ENCODE measurements at places on chromosomes 1 and 21. TPM values are rescaled to one million over a fixed set of nuclear protein-coding genes. Genes with fewer than 3 reads are reported as not detected.

The STMN1 gene
- 46.4 TPM for total RNA-seq

GRCh38 chr1:202954057-202954745, 3.9 kb downstream of the ADIPOR1 start:
- peaks cover 26% of the 10 kb centered on the region for H3K36me3 ChIP-seq
- H3K27ac ChIP-seq: peak overlapping the region; percentile 91
- no peak for DNase-seq
- H3K4me1 ChIP-seq: peaks cover 20% of the 10 kb centered on the region
- no peak overlapping the region for H3K4me3 ChIP-seq

GRCh38 chr1:114758256-114758832, 560 bp upstream of the CSDE1 start:
- no peak for DNase-seq
- H3K36me3 ChIP-seq: no peaks in the 10 kb centered on the region
- H3K27ac ChIP-seq: peak overlapping the region; percentile 95
- peak overlapping the region; percentile 99 for H3K4me3 ChIP-seq
- H3K27me3 ChIP-seq: no peaks in the 10 kb centered on the region

The HAO2 gene
- total RNA-seq: not detected

- no peak overlapping the region for H3K27ac ChIP-seq
- peaks cover 8% of the 10 kb centered on the region for H3K27me3 ChIP-seq
- DNase-seq: no peak
- no peaks in the 10 kb centered on the region for H3K4me1 ChIP-seq
- no peak overlapping the region for H3K4me3 ChIP-seq
- no peaks in the 10 kb centered on the region for H3K36me3 ChIP-seq
Measured at GRCh38 chr1:29516063-29516820, 279.9 kb downstream of the PTPRU start.

The FHAD1 gene
- 0.07 TPM for total RNA-seq

- H3K4me3 ChIP-seq: no peak overlapping the region
- no peaks in the 10 kb centered on the region for H3K27me3 ChIP-seq
- H3K27ac ChIP-seq: no peak overlapping the region
- H3K36me3 ChIP-seq: no peaks in the 10 kb centered on the region
Measured at GRCh38 chr1:103145449-103145848, 37.1 kb upstream of the COL11A1 start.

The GABRD gene
- total RNA-seq: 0.61 TPM

GRCh38 chr21:34557261-34557660, 45.3 kb upstream of the KCNE1 start:
- no peaks in the 10 kb centered on the region for H3K27me3 ChIP-seq
- no peak for DNase-seq
- H3K36me3 ChIP-seq: no peaks in the 10 kb centered on the region
- no peak overlapping the region for H3K4me3 ChIP-seq
- H3K4me1 ChIP-seq: peaks cover 15% of the 10 kb centered on the region

The MOV10 gene
- total RNA-seq: 13.3 TPM

GRCh38 chr1:169052727-169053126, 53.8 kb upstream of the ATP1B1 start:
- no peak overlapping the region for H3K27ac ChIP-seq
- DNase-seq: no peak
- no peaks in the 10 kb centered on the region for H3K4me1 ChIP-seq

- no peaks in the 10 kb centered on the region for H3K36me3 ChIP-seq
- H3K27ac ChIP-seq: peak overlapping the region; percentile 3
- peaks cover 23% of the 10 kb centered on the region for H3K27me3 ChIP-seq
- DNase-seq: peak; percentile 71
- no peak overlapping the region for H3K4me3 ChIP-seq
Measured at GRCh38 chr1:7942214-7942921, 1.7 kb upstream of the TNFRSF9 start.

DNA sequence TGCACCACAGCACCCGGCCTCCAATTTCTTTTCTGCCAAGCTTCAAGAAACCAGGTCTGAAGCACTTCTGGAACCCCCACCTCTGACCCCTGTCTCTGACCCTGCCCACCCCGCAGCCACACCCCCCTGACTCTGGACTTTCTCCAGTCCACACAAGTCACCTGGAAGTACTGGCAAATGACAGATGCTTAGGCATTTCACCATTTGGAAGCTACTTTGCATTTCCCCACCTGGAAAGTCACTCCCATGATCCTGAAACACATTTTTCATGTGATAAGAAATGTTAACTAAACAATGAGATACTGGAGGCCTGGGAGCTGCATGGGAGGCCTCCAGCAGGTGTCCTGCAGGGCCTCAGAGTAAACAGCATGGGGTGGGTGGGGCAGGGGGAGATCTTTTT, 45.7 kb downstream of the NTPCR start:
- H3K27me3 ChIP-seq: no peaks in the 10 kb centered on the region
- no peaks in the 10 kb centered on the region for H3K36me3 ChIP-seq
- no peaks in the 10 kb centered on the region for H3K4me1 ChIP-seq
- no peak overlapping the region for H3K27ac ChIP-seq
- no peak for DNase-seq

The NPL gene
- 2.9 TPM for total RNA-seq

The HES3 gene
- not detected for total RNA-seq

DNA sequence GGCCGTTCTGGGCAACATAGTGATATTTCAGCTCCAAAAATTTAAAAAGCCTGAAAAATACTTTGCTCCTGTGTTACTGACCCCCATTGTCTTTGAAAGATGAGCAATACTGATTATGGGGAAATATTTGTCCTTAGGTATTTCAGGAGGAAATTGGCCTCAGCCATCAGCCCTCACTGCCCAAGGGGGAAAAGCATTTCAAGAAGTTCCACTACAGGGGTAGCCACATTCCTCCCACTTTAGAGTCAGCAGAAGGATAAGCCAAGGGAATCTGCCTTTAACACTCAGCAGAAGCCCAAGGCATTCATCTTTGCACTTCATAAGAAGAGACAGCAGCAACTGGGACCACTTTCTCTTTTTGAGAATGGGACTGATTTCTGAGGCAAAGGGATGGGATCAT, 40.5 kb upstream of the ZNF326 start:
- no peak overlapping the region for H3K27ac ChIP-seq
- H3K4me3 ChIP-seq: no peak overlapping the region
- H3K4me1 ChIP-seq: no peaks in the 10 kb centered on the region
- no peaks in the 10 kb centered on the region for H3K27me3 ChIP-seq
- no peaks in the 10 kb centered on the region for H3K36me3 ChIP-seq
- DNase-seq: no peak

The DDR2 gene
- total RNA-seq: 55.3 TPM

GRCh38 chr1:67618285-67619018, 66.5 kb upstream of the GADD45A start:
- no peaks in the 10 kb centered on the region for H3K27me3 ChIP-seq
- H3K36me3 ChIP-seq: no peaks in the 10 kb centered on the region

The CCDC27 gene
- total RNA-seq: not detected

The NTNG1 gene
- not detected for total RNA-seq

- no peak overlapping the region for H3K4me3 ChIP-seq
- no peaks in the 10 kb centered on the region for H3K4me1 ChIP-seq
- DNase-seq: no peak
- no peak overlapping the region for H3K27ac ChIP-seq
- no peaks in the 10 kb centered on the region for H3K36me3 ChIP-seq
Measured at GRCh38 chr1:231318568-231318967, 19.1 kb downstream of the EXOC8 start.

The LRRC53 gene
- 0.06 TPM for total RNA-seq

GRCh38 chr1:240991230-240991629, 365.8 kb downstream of the RGS7 start:
- no peaks in the 10 kb centered on the region for H3K36me3 ChIP-seq
- H3K4me1 ChIP-seq: no peaks in the 10 kb centered on the region
- DNase-seq: no peak
- no peak overlapping the region for H3K27ac ChIP-seq
- H3K4me3 ChIP-seq: no peak overlapping the region

GRCh38 chr1:204301171-204301957, 58.4 kb downstream of the PLEKHA6 start:
- H3K4me1 ChIP-seq: peaks cover 29% of the 10 kb centered on the region
- no peak for DNase-seq
- no peaks in the 10 kb centered on the region for H3K27me3 ChIP-seq

DNA sequence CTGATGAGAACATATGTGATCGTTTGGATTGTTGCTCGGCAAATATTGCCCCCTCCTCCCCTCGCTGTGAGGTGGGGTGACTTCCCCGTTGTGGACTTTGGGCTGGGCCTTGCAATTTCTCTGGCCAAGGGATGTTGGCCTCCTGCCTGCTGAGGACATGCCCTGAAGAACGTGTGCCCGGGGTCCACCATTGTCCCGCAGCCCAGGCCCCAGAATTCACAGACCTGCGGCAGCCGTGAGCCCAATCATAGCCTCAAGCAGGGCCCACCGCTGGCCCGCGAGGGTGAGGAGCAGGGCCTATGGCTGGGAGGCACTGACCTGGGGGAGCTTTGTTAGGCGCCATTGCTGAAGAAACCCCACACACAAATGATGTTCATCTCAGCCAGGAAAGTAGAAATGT, 58.3 kb upstream of the ACTRT2 start:
- no peak for DNase-seq
- no peaks in the 10 kb centered on the region for H3K27me3 ChIP-seq
- no peak overlapping the region for H3K4me3 ChIP-seq
- H3K36me3 ChIP-seq: no peaks in the 10 kb centered on the region

- no peaks in the 10 kb centered on the region for H3K36me3 ChIP-seq
- no peaks in the 10 kb centered on the region for H3K27me3 ChIP-seq
Measured at GRCh38 chr1:59457786-59458185, 160.9 kb downstream of the FGGY start.

GRCh38 chr1:189530162-189530561, 947.5 kb downstream of the BRINP3 start:
- no peaks in the 10 kb centered on the region for H3K27me3 ChIP-seq
- no peak overlapping the region for H3K27ac ChIP-seq
- no peak for DNase-seq
- H3K4me1 ChIP-seq: no peaks in the 10 kb centered on the region

DNA sequence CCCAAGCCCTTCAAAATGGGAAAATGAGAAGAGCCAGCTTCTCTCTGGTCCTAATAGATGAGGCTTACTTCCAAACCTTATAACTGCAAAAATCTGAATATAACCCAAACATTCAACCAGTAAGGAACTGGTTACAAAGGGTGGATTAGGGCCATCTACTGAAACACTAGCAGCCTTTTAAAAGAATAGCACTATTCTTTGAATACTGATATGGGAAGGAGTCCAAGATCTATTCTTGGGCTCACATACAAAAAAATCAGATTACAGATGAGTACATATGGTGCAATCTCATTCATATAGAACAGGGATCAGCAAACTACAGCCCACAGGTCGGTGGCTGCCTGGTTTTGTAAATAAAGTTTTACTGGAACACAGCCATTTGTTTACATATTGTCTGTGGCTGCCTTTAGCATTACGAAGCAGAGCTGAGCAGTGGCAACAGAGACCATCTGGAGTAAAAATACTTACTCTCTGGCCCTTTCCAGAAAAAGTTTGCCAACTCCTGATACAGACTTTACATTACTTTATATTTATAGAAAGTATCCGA, 167.7 kb downstream of the ZSCAN20 start:
- no peaks in the 10 kb centered on the region for H3K36me3 ChIP-seq
- peaks cover 9% of the 10 kb centered on the region for H3K27me3 ChIP-seq
- DNase-seq: no peak
- H3K27ac ChIP-seq: no peak overlapping the region
- H3K4me1 ChIP-seq: no peaks in the 10 kb centered on the region

The CASQ1 gene
- 129 TPM for total RNA-seq

GRCh38 chr1:225871359-225872074, 10.7 kb downstream of the TMEM63A start:
- no peak overlapping the region for H3K4me3 ChIP-seq
- no peak overlapping the region for H3K27ac ChIP-seq
- DNase-seq: no peak
- no peaks in the 10 kb centered on the region for H3K27me3 ChIP-seq

DNA sequence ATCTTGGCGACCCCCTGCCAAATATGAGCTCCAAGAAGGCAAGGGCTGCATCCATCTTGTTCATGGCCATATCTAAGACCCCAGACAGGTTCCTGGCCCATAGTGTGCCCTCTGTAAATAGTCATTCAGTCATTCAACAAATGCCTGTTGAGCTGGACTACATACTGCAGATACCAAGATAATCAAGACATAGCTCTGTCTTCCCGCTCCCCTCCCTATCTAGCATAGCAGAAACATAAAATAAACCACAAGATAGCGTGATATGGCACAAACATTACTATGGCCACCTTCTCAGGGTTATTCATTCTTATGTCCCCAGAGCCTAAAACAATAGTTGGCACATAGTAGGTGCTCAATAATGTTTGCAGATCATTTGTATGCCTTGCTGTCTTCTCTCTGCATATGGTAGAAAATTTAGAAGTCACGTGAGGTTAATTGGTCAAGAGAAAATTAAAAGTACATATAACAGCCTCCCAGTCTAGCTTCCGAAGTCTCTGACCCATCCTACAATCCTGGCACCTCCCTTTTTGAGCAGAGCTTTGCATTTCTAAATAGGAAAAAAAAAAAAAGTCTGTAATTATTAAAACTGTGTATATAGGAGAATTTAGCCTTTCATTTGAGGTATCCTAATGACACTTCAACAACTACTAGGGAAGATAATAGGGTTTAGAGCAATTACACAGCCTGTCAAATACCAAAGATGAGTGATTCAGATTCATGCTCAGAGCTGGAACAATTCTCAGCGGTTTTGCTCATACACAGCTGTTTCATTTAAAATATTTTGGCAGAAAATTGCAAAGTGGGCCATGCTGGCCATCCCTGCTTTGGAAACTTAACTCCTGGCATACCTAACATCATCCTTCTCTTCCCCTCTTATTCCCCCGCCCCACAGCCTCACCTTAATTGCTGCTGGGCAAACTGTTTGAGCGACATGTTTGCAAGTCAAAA, 219.0 kb downstream of the KAZN start:
- H3K27ac ChIP-seq: no peak overlapping the region
- H3K27me3 ChIP-seq: no peaks in the 10 kb centered on the region
- no peak for DNase-seq
- H3K4me3 ChIP-seq: no peak overlapping the region

- peaks cover 21% of the 10 kb centered on the region for H3K27me3 ChIP-seq
- H3K4me3 ChIP-seq: no peak overlapping the region
- DNase-seq: no peak
- H3K36me3 ChIP-seq: no peaks in the 10 kb centered on the region
Measured at GRCh38 chr1:52127181-52128180, 14.4 kb upstream of the ZFYVE9 start.

GRCh38 chr1:107105914-107106313, 34.9 kb upstream of the NTNG1 start:
- DNase-seq: no peak
- no peak overlapping the region for H3K27ac ChIP-seq
- H3K27me3 ChIP-seq: no peaks in the 10 kb centered on the region
- H3K36me3 ChIP-seq: no peaks in the 10 kb centered on the region

DNA sequence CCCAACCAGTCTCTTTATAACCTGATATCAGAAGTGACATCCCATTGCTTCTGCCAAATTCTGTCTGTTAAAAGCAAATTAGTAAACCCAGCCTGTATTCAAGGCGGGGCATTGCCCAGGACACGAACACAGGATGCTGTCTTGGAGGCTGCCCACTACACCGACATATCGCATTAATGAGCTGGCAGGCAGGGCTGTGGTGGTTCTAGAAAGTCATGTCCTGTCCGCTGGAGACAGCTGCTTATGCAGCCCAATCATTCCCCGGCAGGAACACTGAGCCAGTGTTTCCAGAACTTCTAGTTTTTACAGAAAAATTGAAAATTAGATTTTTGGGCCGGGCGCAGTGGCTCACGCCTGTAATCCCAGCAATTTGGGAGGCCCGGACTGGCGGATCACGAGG, 19.3 kb downstream of the C1orf167 start:
- no peak overlapping the region for H3K4me3 ChIP-seq
- no peaks in the 10 kb centered on the region for H3K36me3 ChIP-seq
- H3K27me3 ChIP-seq: no peaks in the 10 kb centered on the region
- DNase-seq: no peak
- H3K27ac ChIP-seq: no peak overlapping the region
- H3K4me1 ChIP-seq: peaks cover 21% of the 10 kb centered on the region

The ADAMTSL4 gene
- total RNA-seq: 43.3 TPM

- no peak overlapping the region for H3K27ac ChIP-seq
- no peaks in the 10 kb centered on the region for H3K36me3 ChIP-seq
- no peaks in the 10 kb centered on the region for H3K4me1 ChIP-seq
- no peak for DNase-seq
- H3K4me3 ChIP-seq: no peak overlapping the region
Measured at GRCh38 chr1:218281285-218281684, 3.8 kb upstream of the RRP15 start.

All from heart left ventricle (tissue), 16 donors.